HuH-7.5 (cell line): ENCODE measurements at places on chromosomes 13 and 19.
A peak's percentile ranks its signal among the peaks of the same experiment; 100 is the strongest.

DNA sequence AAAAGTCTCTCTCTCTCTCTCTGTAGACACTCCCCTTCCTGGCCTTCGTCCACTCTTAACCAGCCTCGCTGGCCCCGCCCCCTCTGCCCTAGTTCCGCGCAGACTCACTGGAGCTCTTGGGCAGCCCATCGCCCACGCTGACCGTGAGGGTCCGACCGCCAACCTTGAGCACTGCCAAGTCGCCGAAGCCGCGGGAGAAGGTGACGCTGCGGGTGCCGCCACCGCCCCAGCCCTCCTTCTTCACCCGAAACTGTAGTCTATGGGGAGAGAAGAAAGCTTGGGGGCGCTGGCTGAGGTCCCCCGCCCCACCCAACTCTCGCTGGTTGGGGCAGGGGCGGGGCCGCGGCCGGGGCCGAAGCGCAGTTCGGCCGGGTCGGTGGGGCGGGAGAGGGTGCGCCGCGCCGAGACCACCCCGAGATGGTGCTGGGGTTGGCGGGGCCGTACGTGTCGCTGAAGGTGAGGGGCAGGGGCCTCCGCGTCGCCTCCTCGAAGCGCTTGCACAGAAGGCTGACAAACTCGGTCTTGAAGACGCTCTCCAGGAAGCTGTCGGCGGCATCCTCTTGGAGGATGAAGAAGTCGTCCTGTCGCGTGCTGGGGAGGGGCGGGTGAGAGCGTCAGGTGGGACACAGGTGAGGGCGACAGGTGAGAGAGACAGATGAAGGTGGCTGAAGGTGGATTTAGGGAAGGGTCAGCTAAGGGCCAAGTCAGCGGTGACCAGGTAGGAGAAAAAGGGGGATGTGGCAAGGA, 12.6 kb upstream of the ZNF414 start:
- DNase-seq = peak; percentile 80

DNA sequence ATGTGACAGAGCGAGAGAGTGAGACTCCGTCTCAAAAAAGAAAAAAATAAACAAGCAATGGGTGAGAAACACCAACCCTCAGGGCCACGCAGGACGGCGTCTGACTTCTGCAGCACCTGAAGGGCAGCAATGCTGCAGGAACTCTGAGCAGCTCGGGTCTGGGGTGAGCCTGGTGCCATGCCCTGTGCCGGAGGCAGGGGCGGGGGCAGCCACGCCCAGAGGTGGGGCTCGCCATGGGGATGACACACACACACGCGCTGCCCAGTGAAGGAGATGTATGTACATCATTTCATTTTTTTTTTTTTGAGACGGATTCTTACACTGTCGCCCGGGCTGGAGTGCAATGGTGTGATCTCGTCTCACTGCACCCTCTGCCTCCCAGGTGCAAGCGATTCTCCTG, 24.3 kb downstream of the GPX4 start:
- DNase-seq = no peak

DNA sequence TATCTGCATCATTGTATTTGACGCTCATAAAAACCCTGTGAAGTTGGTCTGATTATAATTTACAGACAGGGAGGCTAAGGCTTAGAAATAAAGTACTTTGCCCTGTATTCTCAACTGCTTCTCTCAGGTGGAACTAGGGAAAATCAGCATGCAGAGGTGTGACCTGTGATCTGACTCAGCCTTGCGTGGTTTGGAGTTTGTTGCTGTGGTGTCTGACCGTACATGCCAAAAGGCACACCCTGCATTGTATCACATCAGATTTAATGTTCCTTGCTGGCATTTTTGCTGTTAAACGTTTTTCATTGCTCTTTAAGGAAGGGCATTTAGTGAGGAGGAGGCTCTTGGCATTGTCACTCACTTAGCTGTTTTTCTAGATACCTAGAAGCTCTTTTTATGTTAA, 58.8 kb upstream of the C1QTNF9B start:
- DNase-seq = no peak

- DNase-seq = no peak
These were observed 140.8 kb downstream of the MIPEP start for GRCh38 chr13:23748109-23748990.
